ENCODE measurements at places on chromosomes 7 and 10.

DNA sequence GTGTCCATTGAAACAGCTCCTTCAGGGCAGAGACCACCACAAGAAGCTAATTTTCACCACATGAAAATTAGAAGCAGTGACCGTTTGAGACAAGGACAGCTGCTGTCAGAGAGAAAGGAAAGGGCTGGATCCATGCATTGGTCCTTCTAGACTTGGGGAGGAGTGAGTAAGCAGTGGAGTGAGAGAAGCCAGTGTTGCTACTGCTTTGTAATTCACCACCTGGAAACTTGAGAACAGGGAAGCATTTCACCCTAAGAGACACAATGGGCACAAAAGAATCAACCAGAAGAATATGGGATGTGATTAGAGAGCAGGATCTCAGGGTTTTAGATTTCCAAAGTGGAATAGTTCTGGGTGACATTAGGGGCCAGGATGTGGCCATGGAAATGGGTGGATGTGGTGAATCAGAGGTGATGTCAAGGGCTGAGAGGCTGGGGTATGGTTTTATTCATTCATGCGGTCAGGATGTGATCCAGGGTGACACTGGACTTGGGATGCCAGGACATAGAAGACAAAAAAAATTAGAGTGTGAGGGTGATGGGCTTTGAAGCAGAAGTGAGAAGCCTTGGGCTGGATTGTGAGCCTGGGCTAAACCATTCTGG, 61.6 kb downstream of the DENND11 start:
- DNase-seq: no peak

GRCh38 chr7:47604496-47604890, 22.6 kb upstream of the TNS3 start:
- no peak for DNase-seq

GRCh38 chr10:28282336-28282735, 20.5 kb downstream of the MPP7 start:
- no peak for DNase-seq

DNA sequence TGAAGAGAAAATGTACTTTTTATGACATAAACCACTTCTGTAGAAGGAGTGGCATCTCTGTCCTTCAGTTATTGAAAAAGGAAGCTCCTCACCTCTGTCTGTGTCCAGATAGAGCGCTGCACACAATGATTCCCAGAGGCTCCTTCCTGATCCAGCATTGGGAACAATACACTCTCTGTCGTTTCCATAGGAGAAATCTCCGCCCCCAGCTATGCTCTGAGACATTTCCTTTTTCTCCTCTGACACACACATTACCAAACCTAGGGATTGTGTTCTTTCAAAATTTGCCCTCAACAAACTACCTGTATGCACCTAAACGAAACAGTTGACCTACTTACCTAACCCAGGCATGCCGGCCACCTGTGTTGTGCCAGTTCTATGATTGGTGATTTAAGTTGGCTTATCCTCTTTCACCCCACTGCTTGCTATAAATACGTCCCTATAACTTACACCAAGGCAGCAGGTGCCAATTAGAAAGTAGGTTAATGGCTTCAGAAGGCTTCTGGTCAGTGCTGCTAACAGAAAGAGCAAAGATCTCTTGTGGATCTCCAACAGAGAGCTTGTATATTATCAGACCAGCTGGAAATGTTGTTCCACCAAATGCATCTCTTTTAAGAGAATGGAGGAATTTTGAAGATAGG, 140.1 kb upstream of the JCAD start:
- no peak for DNase-seq

DNA sequence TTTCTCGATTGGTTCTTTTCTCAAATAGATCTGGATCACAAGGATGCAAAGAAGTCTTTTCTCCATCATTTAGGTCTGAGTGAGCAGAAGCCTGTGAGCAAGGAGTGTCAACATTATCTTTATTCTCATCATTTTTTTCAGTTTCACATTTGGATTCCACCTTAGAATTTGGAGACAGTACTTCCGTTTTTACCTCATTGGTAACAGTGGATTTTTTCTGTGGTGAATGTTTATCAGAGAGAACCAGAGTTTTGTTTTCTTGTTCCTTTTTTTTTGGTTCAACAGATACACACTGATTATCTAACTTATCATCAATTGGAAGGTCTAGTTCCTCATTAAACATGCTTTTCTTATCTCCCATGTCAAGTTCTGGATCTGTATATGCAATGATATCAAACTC, 151.3 kb downstream of the GALNT11 start:
- DNase-seq: no peak

DNA sequence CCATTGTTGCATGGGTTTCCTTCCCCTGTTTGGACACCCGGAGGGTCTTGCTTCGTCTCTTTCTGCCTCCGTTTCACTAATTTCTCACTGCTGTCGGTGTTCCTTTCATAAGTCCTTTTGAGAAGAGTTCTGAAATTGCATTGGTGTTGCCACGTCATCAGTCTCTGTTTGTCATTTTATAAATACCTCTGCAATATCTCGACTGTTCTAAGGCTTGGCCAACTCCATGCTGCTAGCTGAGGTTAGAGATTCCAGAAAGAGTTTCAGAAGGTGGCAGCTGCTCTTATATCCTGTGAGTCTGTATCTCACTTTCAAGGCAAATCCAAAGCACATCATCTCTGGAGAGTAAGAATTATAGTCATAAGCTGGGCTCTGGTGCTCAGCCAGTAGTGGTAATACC, 148.0 kb upstream of the INSYN2A start:
- no peak for DNase-seq

DNA sequence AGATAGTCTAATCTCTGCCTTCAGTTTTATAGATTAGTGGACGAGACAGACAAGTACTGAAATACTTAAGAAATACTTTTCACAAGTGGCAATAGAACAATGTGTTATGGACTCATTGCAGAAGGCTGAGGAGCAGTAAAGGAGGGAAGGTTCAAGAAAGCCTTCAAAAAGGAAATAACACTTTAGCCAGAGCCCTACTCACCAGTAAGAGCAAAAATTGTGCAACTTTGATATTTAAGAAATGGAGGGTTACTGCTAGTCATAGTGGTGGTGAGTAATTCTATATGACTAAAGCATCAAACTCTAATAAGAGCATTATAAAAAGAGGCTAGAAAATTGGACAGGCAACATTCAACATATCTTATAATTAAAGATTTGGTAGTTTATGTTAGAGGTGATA, 28.8 kb downstream of the PTPN12 start:
- no peak for DNase-seq

- DNase-seq: no peak
Observed at GRCh38 chr10:79112881-79113431, 44.2 kb downstream of the ZMIZ1 start.

DNA sequence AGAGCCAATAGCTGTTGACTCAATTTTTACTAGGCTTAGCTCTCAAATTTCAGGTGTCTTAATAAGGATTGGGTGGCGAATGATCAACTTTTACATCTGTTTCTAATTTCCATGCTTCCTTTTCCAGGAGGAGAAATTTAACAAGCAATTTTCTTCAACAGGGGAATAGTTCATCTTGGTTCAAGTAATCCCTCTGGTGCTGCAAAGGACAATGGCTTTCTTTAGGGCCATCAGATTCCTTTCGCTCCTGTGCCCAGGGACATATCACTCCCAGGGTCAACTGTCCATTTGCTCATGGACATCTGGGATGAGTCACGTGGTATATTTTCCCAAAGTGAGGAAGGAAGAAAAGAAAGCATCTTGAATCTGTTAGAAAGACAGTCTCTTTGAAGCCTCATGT, 313.3 kb downstream of the FRMD4A start:
- no peak for DNase-seq

- DNase-seq: no peak
Observed at GRCh38 chr10:20582041-20582440, 315.1 kb downstream of the NEBL start.

DNA sequence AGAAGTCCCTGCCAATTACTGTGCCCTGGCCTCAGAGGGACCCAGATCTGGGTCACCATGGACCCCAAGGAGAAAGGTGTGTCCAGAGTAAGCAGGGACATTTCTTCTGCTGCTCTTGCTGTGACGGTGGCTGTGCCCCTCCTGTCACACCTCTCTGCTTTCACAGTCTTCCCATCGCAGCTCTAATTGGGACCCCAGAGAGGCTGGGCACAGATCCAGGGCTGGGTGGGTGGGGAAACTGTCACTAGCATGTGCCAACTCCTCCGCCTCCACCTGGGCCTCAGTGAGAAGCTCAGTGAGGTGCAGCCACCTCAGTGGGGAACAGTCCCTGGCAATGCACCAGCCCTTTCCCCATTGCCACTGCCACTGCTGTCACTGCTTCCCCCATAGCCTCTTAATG, 37.3 kb upstream of the ADCYAP1R1 start:
- no peak for DNase-seq

- DNase-seq: no peak
Observed at GRCh38 chr10:130660266-130660665, 524.1 kb downstream of the GLRX3 start.

DNA sequence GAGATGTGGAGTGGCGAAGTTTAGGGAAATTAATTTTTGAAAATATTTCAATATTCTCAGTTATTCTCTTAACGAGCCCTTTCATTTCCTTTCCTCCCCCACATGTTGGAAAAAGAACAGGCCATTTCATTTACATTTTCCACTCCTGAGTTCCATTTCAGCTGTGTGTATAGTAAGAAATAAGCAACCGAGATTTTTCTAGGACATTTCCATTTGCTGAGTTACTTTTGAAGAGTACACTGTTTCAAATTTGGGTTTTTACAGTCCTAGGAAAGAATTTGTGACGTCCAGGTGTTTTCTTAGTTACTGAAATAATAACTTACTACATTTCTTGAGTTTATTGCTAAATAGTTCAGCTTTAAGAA, 1.2 kb downstream of the SEPTIN7 start:
- DNase-seq: no peak

- no peak for DNase-seq
Observed at GRCh38 chr7:138865843-138866242, 67.8 kb upstream of the ATP6V0A4 start.

GRCh38 chr10:123966896-123967231, 75.3 kb upstream of the CPXM2 start:
- no peak for DNase-seq

DNA sequence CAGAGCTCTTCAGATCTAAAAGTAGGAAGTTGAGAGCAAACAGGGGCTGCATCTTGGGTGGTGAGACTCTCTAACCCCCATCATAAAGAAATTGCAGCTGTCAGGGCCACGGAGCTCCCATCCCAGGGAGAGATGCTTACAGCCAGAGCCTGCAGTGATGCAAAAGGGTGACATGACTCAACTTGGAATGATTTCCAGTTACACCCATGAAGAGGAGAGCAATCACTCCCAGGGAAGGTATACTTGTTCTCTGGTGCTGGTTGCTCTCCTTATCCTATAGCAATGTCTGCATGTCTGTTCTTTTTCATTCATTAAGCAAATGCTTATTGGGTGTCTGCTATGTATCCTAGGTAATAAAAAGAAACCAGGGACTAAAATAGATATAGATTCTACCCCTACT, 228.0 kb downstream of the RAB11FIP2 start:
- no peak for DNase-seq

- DNase-seq: no peak
Observed at GRCh38 chr10:91144961-91145360, 75.5 kb upstream of the PCGF5 start.

DNA sequence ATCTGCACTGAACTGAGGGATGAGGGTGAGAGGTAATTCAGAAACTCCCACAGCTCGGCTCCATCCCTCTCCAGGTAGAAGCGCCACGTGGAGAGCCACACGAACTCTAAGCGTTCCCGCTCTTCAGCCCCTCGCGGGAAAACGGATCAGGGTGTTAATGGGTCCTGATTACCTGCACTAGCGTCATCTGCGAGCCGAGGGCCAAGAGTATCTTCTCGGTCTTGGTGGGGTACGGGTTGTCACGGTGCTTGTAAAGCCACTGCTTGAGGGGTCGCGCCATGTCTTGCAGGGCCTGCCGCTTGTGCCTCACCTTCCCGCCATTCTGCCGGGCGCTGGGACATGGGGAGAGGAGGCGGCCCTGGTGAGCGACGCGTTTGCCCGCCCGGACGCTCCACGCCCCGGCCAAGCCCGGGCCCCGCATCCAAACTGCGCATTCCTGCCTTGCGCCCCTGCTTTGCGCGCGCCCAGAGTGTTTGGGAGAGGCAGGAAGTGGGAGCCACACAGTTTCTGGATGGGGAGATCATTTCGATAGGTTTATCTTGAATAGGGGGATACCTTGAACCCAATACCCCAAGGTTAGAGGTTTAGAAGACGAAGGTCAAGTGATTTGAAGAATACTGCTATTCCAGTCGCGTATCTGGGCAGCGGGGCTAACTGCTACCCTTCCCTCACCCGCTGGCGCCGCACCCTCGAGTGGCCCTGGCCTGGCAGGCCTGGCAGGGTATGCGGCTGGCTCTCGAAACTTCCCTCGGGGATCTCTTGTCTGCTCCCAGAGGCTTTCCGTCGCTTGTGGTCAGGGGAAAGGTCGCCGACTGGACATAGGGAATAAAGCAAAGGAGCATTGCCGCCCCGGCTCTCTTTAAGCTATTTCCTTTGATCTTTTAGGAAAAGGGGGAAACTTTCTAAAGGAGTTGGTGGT, 4.2 kb downstream of the MKX start:
- peak; percentile 25 for DNase-seq

DNA sequence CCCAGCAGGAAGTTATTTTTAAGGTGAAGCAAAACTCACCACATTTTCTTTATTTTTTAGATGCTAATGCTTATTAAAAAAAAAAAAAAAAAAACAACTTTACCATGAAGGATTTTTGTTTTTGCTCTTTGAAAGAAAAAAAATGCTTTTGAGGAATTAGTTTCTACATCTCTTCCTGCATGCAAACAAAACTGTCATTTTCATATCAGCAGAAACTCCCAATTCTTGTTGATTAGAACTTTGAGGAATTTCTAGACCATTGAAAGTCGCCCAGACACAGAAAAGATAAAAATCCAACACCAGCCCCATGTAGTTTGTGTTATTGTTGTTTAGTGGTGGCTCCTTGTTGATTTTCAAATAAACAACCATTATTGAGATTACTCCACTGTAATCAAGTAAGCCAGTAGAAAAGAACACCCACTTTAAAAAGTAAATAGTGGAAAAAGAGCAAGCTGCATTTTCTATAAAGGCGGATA, 14.3 kb downstream of the SKIDA1 start:
- no peak for DNase-seq

- DNase-seq: no peak
Observed at GRCh38 chr7:37338966-37339365, 109.7 kb downstream of the ELMO1 start.

DNA sequence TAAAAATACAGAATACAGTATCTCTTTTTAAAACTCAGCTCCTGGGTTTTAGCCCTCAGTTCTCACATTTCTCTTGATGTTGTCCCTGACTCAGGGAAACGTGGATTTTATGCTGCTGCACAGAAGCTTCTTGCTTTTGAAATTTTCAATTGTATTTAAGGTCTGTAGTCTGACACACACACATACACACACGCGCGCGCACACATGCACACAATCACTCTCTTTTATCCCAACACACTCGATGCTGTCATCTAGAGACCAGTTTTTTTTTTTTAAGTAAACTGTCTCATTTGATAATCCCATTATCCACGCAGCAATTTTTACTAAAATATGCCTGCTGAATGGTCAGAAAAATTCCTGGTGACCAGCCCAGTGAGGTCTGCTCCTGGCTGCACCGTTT, 108.6 kb downstream of the KMT2E start:
- no peak for DNase-seq

DNA sequence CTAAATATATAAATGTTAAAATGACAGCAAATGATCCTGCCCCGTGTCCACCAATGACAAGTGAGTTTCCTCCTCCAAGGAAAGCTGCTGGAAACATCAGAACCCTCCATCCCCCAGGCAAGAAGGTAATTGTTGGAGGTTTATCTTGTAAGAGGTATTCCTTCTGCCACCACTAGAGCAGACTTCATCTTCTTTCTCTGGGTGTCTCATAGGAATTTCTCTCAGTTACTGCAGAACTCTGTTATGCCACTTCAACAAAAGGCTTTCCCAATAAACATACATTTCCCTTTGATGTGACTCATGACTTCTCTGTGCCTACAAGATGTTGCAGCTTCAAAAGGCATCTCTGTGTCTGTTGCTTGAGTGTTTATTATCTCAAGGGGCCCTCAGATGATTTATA, 279.1 kb downstream of the BMPER start:
- DNase-seq: no peak

Measured in glutamatergic neuron (in vitro differentiated cells).